ENCODE measurements at places on chromosomes 11 and 22. TPM values are rescaled to one million over a fixed set of nuclear protein-coding genes. Genes with fewer than 3 reads are reported as not detected.
A peak's percentile ranks its signal among the peaks of the same experiment; 100 is the strongest.

GRCh38 chr11:108732395-108732794, 67.5 kb downstream of the DDX10 start:
- no peaks in the 10 kb centered on the region for H3K4me1 ChIP-seq
- no peaks in the 10 kb centered on the region for H3K36me3 ChIP-seq
- DNase-seq: no peak
- no peak overlapping the region for H3K4me3 ChIP-seq
- no peaks in the 10 kb centered on the region for H3K27me3 ChIP-seq

DNA sequence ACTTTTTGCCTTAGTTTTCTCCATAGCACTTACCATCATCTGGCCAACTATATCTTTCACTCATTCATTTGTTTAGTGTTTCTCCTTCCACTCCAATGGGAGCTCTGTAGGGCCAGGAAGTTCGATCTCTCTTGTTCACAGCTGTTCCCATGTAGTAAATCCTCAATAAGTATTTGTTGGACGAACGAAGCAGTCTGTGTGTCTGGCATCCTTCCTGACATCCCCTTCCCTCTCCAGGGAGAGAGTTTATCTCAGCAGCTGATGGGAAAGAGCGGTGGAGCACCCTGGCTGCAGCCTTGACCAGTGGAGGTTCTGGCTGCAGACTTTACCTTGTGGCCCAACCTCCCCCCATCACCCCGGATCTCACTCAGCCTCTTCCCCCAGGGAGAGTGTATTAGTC, 141.7 kb downstream of the CHST1 start:
- no peak overlapping the region for H3K27ac ChIP-seq
- no peak overlapping the region for H3K4me3 ChIP-seq
- DNase-seq: no peak
- H3K36me3 ChIP-seq: no peaks in the 10 kb centered on the region

DNA sequence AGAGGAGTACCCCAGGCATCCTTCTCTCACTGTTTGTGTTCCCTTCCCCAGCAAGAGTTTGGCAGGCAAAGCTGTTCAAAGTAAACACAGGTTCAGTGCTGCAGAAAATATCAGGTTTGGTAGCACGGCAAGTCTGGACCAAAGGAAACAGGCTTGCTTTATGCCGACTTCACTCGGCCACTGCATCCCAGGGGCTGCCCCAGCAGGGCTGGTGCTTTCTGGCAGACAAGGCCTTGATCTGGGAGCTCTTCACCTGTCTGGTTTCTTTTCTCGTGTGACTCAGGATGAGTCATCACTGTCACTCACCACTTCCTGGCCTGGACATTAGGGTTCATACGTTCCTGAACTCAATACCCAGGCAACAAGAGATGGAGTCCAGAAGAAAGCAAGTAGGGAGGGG, 52.6 kb upstream of the NAV2 start:
- 0 out of 2 replicates have a peak, but pooled peaks cover 9% of the 10 kb centered on the region for H3K36me3 ChIP-seq
- peak; percentile 75 for DNase-seq
- peak overlapping the region; percentile 30 for H3K27ac ChIP-seq
- H3K27me3 ChIP-seq: no peaks in the 10 kb centered on the region
- no peak overlapping the region for H3K4me3 ChIP-seq

GRCh38 chr11:21896216-21896615, 296.7 kb upstream of the ANO5 start:
- DNase-seq: peak; percentile 85
- no peak overlapping the region for H3K4me3 ChIP-seq
- H3K27ac ChIP-seq: peak overlapping the region; percentile 99
- H3K36me3 ChIP-seq: no peaks in the 10 kb centered on the region
- H3K4me1 ChIP-seq: peaks cover 54% of the 10 kb centered on the region
- H3K27me3 ChIP-seq: no peaks in the 10 kb centered on the region

- H3K4me1 ChIP-seq: no peaks in the 10 kb centered on the region
- H3K27me3 ChIP-seq: no peaks in the 10 kb centered on the region
- no peak overlapping the region for H3K27ac ChIP-seq
- no peak for DNase-seq
These were observed 66.6 kb upstream of the PRODH start for GRCh38 chr22:19002684-19003038.

- H3K4me1 ChIP-seq: no peaks in the 10 kb centered on the region
- DNase-seq: no peak
- no peaks in the 10 kb centered on the region for H3K36me3 ChIP-seq
- no peaks in the 10 kb centered on the region for H3K27me3 ChIP-seq
- no peak overlapping the region for H3K27ac ChIP-seq
- H3K4me3 ChIP-seq: no peak overlapping the region
These were observed 13.0 kb downstream of the TBC1D10A start for GRCh38 chr22:30313527-30314363.

The NXPE2 gene
- not detected for total RNA-seq

The C11orf42 gene
- total RNA-seq: not detected

The SLC29A2 gene
- total RNA-seq: 2.6 TPM

The CCS gene
- total RNA-seq: 10.3 TPM

The C1QTNF5 gene
- total RNA-seq: 0.85 TPM

Data from SJCRH30 (cell line).